ENCODE measurements at places on chromosomes 4 and X. TPM values are rescaled to one million over a fixed set of nuclear protein-coding genes. Genes with fewer than 3 reads are reported as not detected.

- no peaks in the 10 kb centered on the region for H3K36me3 ChIP-seq
- no peaks in the 10 kb centered on the region for H3K27me3 ChIP-seq
- no peak overlapping the region for H3K27ac ChIP-seq
- H3K4me3 ChIP-seq, result no peak overlapping the region
- DNase-seq, result no peak
Measured at GRCh38 chrX:77938083-77938680, 27.7 kb downstream of the ATP7A start.

GRCh38 chrX:107731831-107732502, 43.6 kb downstream of the TSC22D3 start:
- H3K4me3 ChIP-seq, result no peak overlapping the region
- no peaks in the 10 kb centered on the region for H3K36me3 ChIP-seq
- no peaks in the 10 kb centered on the region for H3K4me1 ChIP-seq

DNA sequence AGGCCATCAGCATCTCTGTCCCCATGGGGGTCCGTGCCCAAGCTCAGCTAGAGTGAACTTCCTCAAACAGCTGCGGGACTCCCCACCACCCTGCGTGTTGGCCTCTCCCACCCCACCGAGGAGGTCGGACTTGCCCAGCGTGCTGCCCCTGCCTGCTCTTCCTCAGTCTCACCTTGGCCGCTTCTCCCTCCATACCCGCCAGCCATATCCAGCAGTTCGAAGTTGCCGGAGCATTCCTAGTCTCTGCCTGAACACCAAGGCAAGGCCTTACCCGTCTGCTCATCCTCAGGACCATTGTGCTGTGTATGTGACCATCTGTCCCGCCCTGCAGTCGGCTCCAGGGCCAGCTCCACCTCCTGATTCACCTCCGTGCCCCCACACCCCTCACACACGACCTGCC, 84.5 kb downstream of the WFS1 start:
- no peak for DNase-seq
- H3K4me1 ChIP-seq, result no peaks in the 10 kb centered on the region
- no peaks in the 10 kb centered on the region for H3K27me3 ChIP-seq
- H3K27ac ChIP-seq, result no peak overlapping the region
- no peaks in the 10 kb centered on the region for H3K36me3 ChIP-seq

DNA sequence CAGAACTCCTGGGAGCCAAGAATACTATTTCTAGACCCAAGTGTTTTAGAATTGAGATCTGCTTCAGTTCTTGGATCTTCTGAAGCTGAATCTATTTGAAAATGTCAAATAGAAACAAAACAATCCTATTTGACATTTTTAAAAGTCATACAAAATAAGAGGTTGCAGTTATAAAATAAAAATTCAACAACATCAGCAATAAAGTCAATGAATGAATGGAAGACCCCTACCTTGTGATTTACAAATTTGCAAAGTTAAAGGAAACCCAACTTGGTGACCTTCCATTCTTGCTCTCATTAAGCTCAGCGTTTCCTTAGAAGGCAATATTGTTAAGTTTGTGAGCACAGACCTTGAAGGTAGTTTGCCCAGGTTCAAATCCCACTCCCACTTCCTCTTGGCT, 531.8 kb upstream of the TENM3 start:
- H3K36me3 ChIP-seq, result no peaks in the 10 kb centered on the region
- DNase-seq, result no peak
- no peaks in the 10 kb centered on the region for H3K27me3 ChIP-seq

MAGEA12 gene
- not detected for polyA plus RNA-seq
